CD4-positive, alpha-beta T cell treated with Interleukin-1 beta for 1 hour (primary cell): ENCODE measurements at places on chromosomes 7 and 10.

DNA sequence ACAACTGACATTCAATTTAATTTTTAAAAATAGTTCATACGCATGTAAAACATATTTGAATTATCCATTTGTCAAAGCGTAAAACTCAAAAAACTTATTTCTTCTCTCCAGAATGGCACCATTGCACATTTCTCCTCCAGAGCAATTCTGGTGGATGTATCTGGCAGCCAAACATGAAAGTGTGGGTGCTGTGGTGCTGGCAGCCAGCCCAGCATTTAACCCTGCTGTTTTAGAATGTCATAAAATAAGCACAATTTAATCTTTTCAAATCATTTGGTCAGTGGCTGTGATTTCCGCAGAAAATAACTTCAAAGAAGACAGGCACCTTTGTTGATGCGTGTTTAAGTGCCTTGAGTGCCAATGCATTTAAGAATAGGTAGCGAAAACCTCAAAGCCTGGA lies 302.7 kb upstream of the MEOX2 start:
- DNase-seq, result no peak

DNA sequence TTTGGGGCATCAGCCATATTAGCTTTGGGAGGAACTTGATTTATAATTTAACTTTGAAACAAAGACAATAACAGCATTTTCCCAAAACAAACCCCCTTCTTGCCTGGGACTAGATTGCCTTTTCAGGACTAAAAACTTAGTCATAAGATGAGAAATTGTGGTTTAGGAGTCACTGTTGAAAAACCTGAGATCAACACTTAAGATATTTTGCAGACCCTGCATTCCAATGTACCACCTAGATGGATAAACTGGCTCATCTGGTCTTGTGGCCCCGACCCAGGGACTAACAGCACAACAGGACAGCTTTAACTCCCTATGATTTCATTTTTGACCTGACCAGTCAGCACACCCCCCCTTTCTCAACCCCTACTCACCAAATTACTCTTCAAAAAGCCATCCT lies 1165.4 kb downstream of the XPNPEP1 start:
- DNase-seq, result no peak

GRCh38 chr10:17409170-17409733 lies 45.1 kb downstream of the ST8SIA6 start:
- peak; percentile 52 for DNase-seq

DNA sequence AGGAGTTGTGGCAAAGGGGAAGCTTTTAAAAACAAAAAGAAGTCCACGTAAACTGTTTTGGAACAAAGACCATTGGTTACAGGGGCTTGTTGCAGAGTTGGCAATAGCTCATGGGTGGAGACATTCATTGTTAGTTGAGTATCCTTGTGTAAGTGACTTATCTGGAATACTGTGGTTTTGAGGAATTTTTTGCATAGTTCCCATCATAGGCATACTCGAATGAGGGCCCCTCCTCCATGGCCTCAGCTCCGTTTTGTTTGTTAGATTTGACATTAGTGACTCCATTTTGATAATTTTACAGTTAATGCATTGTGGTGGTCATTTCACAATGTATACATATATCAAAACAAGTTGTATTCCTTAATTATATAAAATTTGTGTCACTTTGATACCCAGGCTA lies 12.8 kb upstream of the SMKR1 start:
- no peak for DNase-seq

DNA sequence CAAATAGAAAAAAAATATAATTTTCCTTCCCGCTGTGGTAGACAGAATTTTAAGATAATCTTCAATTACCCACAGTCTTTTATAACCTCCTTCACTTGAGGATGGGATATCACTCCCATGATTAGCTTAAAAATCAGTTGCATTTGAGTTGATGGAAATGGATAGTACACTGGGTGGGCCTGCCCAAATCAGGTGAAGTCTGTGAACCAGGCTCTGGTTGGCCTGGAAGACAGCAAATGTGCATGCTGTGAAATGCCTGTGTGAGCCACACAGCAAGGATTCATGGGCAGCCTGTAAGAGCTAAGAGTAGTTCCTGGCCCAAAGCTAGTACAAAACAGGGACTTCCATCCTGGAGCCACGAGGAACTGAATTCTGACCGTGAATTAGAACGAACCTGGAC lies 548.0 kb downstream of the CALN1 start:
- no peak for DNase-seq

DNA sequence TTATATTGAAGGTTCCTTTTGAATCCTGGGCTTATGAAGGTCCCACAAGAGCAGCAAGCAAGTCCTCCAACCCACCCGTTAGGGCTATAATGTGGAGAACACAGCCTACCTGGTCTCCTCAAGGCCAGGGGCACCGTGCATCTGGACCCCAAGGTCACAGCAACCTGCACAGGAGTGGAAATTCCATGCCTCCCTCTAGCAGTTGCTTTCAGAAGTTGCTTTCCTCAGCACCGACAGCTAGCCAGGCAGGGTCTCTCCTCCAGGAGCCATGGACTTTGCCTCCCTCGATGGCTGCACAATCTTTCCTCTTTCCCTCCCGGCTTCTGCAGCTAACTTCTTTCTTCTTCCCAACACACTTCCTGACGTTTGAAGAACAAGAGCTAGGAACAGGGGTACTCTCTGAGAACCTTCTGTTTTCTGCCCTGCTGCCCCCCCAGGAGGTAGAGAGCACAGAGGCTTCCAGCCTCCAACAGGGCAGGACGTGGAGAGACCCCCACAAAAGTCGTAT lies 149.8 kb downstream of the PTPN20 start:
- no peak for DNase-seq

DNA sequence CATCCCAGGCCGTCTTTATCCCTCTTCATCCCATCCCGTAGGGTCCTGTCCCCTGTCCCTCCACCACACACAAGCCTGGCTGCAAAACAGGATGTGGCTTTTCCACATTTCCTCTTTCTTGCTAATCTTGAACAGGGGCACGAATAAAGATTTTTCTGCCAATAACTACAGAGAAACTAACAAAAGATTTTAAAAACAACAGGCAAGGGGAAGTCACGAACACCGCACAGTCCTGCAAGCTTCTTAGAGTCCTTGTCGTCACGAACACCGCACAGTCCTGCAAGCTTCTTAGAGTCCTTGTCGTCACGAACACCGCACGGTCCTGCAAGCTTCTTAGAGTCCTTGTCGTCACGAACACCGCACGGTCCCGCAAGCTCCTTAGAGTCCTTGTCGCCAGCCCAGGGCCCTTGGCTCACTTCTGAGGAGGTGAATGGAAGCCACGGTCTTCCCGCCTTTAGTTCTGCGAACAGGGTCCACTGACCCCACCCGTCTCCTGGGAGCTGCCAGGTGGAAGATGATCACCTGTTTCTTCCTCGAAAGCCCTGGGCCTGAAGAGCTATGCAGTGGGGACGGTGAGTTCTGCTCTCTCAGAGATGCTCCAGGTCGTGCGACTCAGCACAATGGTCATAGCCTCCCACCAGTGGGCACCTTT lies 10.3 kb upstream of the INSIG1 start:
- DNase-seq, result no peak

DNA sequence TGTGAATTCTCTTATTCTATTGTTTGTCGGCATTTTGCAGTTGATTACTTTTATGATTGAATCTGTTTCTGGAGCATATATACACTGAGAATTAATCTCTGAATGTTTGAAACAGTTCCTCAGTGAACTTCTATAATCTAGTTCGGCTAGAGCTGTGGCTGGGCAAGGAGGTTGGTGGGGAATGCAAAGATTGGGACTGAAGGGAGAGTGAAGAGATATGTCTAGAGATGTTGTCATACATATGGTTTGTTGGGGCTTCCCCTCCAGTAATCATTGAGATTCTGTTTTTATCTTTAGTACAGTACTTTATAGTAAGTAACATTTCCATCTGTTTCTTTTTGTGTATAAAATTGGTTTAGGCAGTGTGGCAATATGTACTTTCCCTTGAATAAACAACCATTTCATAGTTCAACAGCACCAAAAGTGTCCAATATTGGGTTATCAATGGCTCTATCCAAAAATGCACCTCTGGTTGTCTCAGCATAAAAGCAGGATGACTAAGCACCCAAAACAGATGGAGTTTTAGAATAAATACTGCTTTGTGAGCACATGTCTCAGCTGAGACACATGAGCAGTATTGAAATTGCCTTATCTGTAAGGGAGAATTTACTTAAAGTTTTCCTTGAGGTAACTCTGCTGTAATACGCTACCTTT lies 36.7 kb downstream of the WAC start:
- DNase-seq, result no peak

- DNase-seq, result no peak
These were observed 1.2 kb upstream of the TMEM229A start for GRCh38 chr7:124033807-124034753.

DNA sequence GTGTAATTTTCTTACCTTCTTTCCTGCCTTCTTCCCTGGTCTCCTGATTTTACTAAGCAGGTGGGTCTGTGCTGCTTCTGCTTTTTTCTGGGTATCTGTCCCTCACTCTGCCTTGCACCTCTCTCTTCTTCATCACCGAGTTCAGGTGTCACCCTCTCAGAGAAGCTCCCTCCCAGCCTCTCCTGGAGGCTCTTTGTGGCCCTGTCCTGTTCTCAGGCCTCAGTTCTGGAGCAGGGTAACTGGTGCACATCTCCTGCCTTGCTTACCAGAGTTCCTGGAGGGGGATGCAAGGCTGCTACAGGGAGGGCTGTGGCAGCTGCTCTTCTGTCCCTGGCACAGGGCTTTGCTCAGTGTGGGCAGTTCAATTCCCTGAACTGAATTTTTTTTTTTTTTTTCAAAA lies 66.1 kb downstream of the RBM33 start:
- DNase-seq, result no peak

- DNase-seq, result no peak
These were observed 405.3 kb upstream of the ETV1 start for GRCh38 chr7:14394786-14395185.

- no peak for DNase-seq
These were observed 618 bp upstream of the RELN start for GRCh38 chr7:103989785-103990767.

DNA sequence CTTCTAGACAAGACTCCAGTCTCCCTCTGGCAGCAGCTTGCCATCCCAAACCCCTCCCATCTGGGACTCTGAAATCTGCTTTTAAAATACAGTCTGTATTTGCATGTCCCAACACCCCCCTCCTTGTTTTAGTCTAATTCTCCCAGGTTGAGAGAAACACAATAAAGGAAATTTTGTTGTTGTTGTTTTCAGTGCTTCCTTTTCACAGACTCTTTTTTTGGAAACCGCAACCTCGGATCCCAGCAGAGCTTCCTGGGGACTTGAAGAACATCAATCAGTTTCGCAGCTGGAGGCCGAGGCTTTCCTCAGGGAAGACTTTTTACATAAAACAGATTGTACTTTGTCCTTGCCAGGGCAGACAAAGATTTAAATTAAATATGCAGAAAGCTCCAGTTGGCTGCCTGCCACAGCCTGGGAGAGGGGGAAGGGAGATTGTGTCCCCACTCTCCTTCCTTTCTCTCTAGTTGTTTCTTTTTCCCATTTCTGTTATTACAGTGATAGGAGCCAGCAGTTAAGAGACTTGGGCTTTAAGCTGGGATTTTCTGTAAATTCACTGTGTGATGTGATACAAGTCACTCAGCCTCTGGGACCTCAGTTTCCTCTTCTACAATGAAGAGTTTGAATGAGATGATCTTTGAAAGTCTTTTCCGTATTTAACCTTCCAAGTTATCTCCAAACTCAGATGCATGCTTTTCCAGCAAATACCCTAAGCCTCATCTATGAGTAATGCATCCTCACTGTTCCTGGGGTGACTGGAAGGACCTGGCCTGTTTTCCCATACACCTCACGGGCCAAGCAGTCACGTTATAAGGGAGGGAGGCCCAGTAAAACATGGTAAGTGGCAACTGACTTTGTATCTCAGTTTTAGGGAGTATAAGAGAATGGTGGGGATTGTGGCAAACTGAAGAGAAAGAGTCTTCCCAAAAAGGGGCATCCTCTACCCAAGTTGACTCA lies 192.3 kb downstream of the REEP3 start:
- DNase-seq, result no peak

- peak; percentile 39 for DNase-seq
These were observed 42.6 kb upstream of the CC2D2B start for GRCh38 chr10:95864906-95865813.

DNA sequence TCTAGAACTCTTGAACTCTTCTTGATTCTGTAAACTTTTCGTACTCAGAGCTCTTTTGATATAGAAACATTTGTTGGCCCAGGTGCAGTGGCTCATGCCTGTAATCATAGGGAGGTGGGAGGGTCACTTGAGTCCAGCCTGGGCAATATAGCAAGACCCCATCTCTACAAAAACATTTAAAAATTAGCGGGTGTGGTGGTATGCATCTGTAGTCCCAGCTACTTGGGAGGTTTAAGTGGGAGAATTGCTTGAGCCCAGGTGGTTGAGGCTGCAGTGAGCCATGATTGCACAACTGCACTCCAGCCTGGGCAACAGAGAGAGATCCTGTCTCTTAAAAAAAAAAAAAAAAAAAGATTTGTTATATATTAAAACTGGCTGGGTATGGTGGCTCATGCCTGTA lies 121.6 kb downstream of the BAMBI start:
- no peak for DNase-seq

DNA sequence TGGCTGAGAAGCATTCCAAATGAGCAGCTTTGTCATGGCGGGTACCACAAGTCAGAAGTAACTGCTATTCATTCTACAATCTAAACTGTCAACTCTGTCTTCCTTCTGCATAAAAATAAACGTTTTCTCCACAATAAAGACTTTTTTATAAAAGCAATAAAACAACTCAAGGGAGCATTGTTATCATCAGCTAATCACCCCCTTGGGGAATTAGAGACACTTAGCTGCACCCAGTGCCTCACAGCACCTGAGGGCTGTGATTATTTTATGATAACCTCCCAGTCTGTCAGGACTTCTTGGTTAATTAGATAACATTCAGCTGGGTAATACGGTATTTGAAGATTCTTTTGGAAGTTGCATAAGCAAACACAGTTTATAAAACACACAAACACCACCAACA lies 155.6 kb downstream of the PPP1R3A start:
- DNase-seq, result no peak

DNA sequence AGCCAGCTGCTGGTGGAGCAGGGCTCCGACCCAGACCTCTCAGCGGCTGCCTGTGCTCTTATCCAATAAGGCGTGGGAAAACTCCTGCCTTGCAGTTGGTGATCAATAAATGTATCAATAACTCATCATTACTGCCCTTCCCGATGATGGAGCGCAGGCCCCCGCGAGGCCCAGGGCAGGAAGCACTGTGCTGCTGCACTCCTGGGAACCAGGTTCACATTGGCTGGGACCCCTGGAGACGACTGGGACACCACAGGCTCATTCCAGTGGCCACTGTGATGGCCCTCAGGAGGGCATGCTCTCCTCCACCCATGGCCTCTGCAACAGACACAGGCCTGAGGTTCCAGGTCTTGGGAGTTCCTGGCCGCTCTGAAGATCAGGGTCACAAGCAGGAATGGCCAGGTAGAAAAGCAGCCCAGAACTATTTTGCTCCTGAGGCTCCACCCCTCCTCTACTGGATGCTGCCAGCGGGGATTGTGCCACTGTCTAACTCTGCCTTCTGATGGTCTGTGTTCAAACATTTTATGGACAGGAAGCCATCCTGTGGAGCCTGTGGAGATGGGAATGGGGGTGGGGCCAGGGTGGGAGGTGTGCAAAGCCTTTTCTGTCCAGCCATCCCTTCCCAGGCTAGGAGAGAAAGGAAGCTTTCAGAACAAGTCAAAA lies 287.4 kb upstream of the ZMIZ1 start:
- no peak for DNase-seq

GRCh38 chr7:118759921-118760320 lies 535.4 kb downstream of the ANKRD7 start:
- DNase-seq, result no peak

- no peak for DNase-seq
These were observed 154.7 kb downstream of the NEURL1 start for GRCh38 chr10:103648251-103648635.
